ENCODE measurements at places on chromosomes 5 and 9.

GRCh38 chr5:103397739-103398581, 139.4 kb downstream of the MACIR start:
- DNase-seq = no peak

GRCh38 chr5:13133951-13134350, 810.5 kb downstream of the DNAH5 start:
- DNase-seq = no peak

GRCh38 chr9:35481347-35481975, 8.4 kb upstream of the RUSC2 start:
- no peak for DNase-seq

DNA sequence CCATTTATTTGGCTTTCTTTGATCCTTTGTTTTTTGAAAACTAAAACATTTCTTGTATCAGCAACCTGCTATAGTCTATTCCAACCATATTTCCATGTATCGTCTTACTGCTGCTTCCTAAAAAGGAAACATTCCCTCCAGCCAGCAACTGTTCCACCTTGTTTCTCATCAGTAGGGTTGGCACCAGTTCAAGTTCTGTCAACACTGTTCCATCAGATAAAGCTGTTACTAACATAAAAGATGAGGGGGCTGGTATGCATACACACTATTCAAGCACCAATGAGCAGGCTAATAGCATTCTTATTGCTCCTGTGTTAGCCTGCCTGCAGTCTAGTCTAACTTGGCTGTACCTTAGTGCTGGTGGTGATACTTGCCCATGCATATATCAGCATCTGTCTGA, 178.3 kb downstream of the CWC27 start:
- no peak for DNase-seq

DNA sequence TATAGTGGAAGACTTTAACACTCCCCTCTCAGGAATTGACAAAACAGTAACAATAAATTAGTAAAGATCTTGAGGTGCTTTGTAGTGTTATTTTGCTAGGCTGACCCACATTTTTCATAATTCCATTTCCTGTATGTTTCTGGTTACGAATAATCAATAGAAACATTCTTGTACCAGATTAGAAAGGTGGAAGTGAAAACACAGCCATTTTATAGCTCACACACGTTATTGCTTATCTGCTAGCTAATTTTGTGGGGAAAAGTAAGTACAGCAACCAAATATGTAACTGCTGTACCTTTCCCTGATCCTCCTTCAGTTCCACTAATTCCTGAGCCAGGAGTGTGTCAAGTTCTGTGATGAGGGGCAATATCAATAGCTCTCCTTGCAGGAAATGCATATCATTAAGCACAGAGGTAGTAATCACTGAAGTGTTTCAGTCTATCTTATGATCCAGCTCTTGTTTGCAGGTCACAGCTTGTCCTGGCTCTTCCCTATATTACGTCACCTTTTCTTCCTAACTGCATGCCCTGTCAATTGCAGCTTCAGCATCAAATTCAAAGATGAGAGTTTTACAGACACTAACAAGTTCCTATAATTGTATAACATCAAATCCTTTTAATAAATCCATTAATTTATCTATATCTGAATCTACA, 59.4 kb downstream of the MINAR2 start:
- DNase-seq = no peak

DNA sequence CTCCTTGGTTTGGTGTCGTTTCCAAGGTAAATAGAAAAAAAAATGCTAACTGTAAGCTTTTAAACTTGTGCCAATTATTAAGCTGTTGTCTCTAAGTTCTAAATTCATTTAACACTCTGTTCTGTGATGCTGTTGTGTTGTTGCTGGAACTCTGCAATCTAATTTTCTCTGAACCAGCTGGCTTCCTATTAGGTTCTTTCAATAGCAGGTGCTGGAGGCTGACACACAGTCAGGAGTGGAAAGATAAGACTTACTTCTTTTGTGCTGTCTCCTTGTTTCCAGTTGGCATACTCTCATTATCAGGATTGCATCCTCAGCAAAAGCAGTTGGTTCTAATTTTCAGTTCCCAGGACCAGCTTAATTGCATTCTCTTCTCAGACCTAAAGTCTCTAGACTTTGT, 1252.6 kb upstream of the NUDT12 start:
- DNase-seq = no peak

GRCh38 chr9:15142878-15143534, 164.0 kb downstream of the TTC39B start:
- DNase-seq = no peak

DNA sequence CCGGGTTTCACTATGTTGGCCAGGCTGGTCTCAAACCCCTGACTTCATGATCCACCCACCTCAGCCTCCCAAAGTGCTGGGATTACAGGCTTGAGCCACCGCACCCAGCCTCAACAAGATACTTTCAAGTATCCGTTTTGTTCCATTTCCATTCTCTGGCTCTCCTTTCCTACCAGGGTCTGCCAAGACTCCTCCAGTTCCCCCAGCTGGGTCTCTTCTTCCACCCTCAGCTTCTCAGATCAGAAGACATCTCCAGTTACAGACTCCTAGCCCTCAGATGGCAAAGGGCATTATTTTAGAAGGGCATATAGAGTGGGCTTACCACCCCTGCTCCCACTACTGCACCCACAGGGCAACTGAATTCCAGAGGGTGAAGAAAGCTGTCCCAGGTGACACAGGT, 1.5 kb upstream of the PDGFRB start:
- DNase-seq = no peak

DNA sequence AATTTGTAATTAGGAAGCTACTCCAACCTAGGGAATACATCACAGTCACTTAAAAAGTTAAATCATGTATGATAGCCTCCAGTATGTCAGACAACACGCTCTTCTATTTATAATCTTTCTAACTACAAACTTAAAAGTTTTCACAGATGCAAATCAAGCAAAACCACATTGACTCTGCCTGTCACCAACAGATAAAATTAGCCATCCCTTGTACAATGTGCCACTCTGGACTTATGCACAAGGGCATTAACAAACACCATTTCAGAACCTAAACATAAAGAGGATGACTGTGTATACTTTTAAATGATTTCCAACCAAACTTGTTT, 14.7 kb downstream of the ERP44 start:
- no peak for DNase-seq

DNA sequence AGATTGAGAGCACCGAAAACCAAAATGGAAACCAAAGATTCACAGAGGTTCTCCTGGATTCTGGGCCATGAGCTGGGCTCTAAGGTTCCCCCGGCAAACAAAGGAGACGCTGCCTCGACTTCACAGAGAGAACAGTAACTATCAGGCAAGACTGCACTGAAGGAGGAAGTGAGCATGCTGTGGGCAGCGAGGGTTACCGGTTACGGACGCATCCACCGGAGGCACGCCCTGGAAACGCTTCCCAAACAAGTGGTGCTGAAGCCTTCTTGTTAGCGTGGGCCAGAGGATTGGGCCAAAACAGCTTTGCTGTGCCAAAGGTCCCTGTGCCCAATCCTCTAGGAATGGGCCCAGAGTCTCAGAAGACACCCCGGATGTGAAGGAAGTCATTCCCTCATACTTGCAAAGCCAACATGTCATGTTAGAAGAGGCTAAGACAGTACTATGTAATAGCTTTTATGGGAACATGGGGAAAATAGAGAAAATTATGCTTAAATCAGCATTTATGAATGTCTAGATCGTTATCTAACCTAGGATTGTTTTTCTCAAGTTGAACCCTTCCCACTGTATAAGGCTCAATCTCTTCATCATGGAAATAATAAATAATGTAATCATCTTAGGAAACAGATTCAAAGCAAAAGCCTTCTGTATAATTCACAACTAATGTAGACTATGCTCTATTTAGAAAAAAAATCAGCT, 145.4 kb downstream of the GABBR2 start:
- no peak for DNase-seq

- no peak for DNase-seq
These were observed 16.6 kb downstream of the POU5F2 start for GRCh38 chr5:93724791-93725190.

GRCh38 chr9:133716564-133717112, 21.5 kb downstream of the SARDH start:
- DNase-seq = no peak

GRCh38 chr5:179964015-179964414, 56.3 kb upstream of the TBC1D9B start:
- no peak for DNase-seq

DNA sequence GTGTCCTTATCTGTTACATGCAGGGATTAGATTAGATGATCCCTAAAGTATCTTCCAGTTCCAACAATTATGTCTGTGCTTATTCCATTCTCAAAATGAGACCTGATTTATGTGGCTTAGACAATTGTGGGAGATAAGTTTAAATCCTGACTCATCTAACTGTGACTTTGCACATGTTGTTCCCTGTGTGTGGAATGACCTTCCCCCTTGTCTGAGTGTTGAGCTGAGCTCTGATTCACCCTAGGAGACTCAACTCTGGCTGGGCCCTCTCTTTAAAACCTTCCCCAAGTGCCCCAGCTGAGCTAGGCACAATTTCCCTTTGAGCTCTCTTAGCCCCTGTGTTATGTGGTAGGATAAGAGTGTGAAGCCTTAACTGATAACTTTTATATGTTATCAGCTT, 118.9 kb upstream of the ELL2 start:
- DNase-seq = no peak

- DNase-seq = no peak
These were observed 130.2 kb upstream of the PPP1R26 start for GRCh38 chr9:135349212-135350002.

DNA sequence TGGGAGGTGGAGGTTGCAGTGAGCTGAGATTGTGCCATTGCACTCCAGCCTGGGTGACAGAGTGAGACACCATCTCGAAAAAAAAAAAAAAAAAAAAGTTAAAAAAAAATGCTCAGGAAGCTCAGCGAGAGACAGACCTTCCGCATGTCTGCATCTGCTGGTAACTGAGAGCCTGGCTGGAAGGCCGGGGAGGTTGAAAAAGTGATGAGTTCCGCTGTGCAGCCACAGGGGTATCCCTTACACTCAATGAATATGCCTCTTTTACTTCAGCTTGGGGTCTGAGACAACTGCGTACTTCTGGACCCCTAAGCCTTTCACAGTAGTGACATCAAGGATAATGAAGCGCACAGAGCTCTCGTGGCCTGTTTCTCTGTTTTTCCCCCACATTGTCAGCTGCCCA, 179.9 kb upstream of the KLF4 start:
- no peak for DNase-seq

- peak; percentile 6 for DNase-seq
These were observed 23.1 kb upstream of the CNOT6 start for GRCh38 chr5:180470966-180471582.

DNA sequence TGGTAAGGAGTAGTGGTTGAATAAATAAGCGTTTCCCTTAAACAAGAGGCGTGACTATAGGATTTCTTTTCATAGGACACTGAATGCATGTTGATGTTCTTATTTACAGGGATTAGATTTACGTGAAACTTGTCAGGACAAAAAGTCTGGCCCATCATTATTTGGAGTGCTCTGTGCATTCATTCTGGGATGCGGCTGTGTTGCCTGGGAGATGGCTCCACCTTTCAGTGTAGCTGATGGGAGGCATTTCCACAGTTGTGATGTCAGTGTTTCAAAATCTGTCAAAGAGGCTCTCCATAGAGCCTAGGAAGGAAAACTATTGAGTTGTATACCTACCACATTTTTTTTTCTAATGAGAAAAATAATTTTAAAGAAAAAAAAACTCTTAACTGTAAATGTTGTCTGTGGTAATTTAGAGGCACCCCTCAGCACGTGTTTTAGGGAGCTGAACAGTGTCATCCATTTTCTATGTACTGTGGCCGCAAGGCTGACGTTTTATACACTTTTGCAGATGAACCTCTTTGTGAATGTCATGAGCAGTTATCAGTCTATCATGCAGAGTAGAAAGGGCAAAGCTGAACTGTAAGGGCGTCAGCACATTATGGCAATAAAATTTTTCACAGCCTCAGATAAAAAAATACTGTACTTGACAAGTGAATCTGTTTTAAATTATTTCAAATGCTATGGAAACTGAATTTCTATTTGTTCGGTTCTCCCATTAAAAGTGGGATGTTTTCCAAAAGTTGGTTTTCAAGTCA, 202.7 kb downstream of the PBX3 start:
- no peak for DNase-seq

DNA sequence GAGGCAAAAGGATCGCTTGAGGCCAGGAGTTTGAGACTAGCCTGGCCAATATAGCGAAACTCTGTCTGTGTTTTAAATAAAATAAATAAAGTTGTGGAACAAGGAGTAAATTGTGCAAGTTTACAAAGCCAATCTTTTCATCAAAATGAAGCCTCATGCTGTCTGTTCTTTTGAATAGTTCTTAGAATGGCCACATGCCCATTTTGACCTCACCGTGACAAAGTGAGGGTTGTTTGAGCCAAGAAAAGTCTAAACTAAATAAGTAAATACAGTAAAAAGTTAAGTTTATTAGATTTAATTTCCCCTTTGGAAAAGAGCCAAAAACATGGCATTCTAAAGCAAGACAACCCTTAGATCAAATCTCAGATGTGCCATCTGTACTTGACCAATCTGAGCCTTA, 165.7 kb downstream of the NDUFS4 start:
- DNase-seq = no peak

GRCh38 chr9:95626885-95627558, 110.3 kb upstream of the PTCH1 start:
- no peak for DNase-seq

- DNase-seq = no peak
These were observed 566.2 kb upstream of the WWC1 start for GRCh38 chr5:167725264-167725663.

DNA sequence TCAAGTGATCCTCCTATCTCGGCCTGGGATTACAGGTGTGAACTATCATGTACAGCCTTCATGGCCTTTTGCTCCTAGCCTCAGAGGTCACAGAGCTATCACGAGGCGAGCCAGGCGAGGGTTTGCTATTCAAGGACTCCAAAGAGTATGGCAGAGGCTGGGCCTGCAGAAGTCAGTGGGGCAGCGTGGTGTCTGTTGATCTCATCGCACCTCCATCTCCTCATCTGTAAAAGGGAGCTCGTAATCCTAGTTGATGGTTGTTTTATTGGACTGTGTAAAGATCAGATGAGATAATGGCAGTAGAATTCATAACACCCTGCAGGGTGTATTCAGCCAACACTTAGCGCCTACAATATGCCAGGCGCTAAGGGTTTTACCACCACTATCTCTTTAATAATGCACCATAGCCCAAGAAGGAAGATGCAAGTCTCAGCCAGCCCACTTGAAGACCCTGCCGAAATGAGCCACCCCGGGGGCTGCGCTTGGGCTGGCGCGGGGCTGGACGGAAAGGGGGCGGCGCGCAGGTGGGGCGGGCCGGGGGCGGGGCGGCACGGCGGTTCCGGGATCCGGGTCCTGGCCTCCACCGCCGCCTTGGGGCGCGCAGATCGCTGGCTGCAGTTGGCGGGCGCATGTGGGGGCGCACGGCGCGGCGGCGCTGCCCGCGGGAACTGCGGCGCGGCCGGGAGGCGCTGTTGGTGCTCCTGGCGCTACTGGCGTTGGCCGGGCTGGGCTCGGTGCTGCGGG, at the start of gene GALNT12:
Gene GALNT12 (plus strand): TSS at position 601 of the 744 bp plus-strand sequence. CDS start 29 bp downstream, at position 630.
- peak; percentile 35 for DNase-seq
